GM04504 (cell line): ENCODE measurements at places on chromosomes 1 and 21.
A peak's percentile ranks its signal among the peaks of the same experiment; 100 is the strongest.

- no peak for DNase-seq
These were observed 7.3 kb upstream of the SEC16B start for GRCh38 chr1:177977141-177977540.

DNA sequence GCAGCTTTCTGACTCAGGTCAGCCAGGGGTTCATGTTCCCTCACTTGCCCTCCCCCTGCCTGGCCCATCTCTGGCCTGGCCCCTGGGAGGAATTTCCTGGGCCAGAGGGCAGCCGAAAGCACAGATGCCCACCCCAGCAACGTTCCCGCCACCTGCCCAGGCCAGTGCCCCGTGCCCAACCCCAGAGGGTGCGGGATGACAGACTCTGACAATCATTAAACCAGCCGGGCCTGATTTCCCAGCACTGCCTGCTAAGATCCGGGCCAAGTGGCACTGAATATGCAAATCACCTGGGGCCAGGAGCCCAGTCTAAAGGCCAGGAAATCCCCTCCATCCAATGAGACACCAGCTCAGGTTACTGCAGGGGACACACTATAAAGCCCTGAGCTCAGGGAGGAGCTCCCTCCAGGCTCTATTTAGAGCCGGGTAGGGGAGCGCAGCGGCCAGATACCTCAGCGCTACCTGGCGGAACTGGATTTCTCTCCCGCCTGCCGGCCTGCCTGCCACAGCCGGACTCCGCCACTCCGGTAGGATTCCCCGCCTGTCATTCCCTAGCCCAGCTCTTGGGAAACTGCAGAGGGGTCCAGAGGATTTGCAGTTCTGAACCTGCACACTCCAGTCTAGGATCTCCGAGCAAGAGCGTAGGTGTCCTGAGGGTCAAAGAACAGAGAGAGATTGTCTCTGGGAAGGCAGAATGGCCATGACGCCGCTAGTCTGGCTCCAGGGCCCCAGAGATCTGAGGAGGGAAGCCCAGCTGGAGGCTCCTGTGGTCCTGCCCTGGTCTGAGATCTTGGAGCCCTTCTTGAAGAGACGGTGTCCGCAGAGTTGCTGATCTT, at the start of gene ELF3:
Gene ELF3 (plus strand): TSS at position 408 of the 836 bp plus-strand sequence. CDS start 550 bp downstream, outside the sequence.
- DNase-seq = no peak

DNA sequence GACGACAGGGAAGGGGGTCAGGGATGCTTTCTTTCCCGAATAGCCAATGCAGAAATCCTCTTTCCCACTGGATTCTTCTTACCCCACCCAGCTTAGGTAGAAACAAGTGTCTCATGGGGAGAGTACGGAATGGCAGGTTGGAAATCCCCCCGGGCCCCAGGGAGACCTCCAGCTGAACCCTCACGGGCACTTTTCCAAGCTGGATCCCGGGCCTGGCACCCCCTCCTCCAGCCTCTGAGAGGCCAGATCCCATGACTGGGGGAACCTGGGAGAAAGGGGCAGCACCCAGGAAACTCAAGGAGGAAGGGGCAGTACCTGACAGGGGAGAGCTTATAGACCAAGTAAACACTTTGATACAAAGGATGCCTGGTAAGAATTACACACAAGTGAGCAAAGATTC, 1.3 kb downstream of the PKP1 start:
- no peak for DNase-seq

- no peak for DNase-seq
These were observed 4.3 kb downstream of the TSPAN2 start for GRCh38 chr1:115084902-115085511.

GRCh38 chr1:164664127-164664526, 105.1 kb downstream of the PBX1 start:
- DNase-seq = no peak

GRCh38 chr1:165958306-165958705, 130.9 kb downstream of the UCK2 start:
- no peak for DNase-seq

GRCh38 chr21:15192243-15192642, 127.4 kb upstream of the NRIP1 start:
- DNase-seq = no peak

DNA sequence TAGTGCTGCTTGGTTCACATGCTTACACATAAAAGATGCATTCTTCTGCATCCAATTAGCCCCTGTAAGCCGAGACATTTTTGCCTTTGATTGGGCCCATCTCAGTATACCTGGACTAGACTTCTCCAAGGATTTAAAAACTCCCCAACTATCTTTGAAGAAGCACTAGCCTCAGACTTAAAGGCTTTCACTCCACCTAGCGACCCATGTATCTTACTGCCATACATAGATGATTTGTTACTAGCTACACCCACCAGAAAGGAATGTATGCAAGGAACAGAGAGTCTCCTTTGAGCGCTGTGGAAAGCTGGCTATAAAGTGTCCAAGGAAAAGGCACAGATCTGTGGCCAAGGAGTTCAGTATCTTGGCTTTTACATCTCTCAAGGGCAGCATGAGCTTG, 91.7 kb downstream of the LIPI start:
- no peak for DNase-seq

DNA sequence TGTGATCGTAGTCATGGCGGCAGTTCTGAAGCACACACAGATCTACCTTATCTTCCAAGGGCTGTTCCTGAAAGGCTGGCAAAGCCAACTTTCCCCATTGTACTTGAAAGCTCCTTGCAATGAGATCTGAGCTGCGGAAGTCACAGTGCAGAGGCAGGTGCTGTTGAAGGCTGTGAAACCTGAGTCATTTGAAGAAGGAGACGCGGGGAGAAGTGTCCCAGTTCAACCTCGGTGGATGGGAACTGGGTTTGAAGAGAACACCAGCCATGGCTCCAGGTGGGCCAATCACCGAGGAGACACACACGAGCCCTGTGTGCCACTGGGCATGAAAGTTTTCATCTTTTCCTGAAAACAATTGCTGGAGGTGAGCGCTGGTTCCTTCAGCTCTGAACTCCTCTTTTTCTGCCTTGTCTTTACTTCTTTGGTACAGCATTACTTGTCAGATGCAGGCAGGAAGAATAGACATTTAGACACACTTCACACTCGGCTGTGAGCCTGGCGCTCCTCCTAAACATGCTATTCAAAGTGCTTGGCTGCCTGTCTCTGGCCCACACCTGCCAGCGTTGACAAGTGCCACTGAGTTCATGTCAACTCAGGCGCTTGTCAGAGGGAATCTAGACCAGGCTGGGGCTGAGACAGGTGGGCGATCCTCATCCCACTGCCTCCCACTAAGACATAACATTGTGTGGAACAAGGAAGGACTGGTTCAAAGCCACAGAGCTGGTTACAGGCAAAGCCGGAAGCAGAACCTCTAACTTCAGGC, 25.7 kb upstream of the PDE9A start:
- DNase-seq = no peak

GRCh38 chr1:27624467-27625178, 10.4 kb downstream of the FGR start:
- no peak for DNase-seq

GRCh38 chr1:29682171-29682918, 446.0 kb downstream of the PTPRU start:
- DNase-seq = no peak

GRCh38 chr1:201902198-201902597, 13.5 kb downstream of the SHISA4 start:
- DNase-seq = no peak

DNA sequence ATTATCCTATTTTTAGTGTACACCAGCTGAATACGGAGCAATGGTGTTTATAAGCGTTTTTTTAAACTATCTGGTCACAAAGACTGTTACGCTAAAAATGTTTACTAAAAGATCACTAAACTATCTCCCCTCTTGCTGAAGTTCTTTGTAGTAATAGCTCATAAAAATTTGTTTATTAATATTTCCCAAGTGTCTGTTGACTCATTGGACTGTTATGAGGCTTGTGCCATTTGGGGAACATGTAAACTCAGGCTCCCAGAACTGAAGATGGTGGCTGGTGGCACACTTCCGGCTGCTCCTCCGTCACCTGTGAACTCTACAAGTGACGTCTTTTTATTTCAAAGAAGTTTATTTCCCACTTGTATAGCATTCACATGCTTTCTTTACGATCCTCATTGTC, 46.3 kb downstream of the AIDA start:
- no peak for DNase-seq

GRCh38 chr1:183635099-183635605, 431 bp downstream of the ARPC5 start:
- no peak for DNase-seq

DNA sequence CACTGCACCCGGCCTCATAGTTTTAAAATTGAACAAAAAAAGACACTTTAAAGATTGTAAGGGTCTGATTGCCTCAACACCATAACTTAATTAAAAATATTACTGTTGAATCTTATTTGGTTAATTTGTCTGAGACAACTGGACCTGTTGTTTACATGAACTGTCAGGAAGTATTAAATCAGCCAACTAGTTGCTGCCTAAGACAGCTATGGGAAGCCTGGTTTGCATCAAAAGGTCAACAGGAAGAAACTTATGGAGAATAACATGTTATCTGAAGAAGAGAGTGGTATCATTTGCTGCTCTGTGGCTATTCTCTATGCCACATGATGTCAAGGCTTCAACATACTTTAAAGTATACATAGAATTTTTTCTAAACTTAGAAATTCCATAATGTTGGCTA, 853.5 kb upstream of the ADAMTS5 start:
- DNase-seq = no peak

GRCh38 chr1:151994956-151995355, 1.3 kb upstream of the S100A10 start:
- peak; percentile 99 for DNase-seq

GRCh38 chr1:42551180-42551579, 88.1 kb downstream of the CCDC30 start:
- no peak for DNase-seq

GRCh38 chr1:204072931-204073836, at the start of gene SOX13:
TSS of gene SOX13 (plus strand) at chr1:204073115. CDS start at chr1:204112916, 39,801 bp downstream.
- peak; percentile 73 for DNase-seq

- DNase-seq = no peak
These were observed 6.7 kb upstream of the MYOM3 start for GRCh38 chr1:24118410-24119242.

DNA sequence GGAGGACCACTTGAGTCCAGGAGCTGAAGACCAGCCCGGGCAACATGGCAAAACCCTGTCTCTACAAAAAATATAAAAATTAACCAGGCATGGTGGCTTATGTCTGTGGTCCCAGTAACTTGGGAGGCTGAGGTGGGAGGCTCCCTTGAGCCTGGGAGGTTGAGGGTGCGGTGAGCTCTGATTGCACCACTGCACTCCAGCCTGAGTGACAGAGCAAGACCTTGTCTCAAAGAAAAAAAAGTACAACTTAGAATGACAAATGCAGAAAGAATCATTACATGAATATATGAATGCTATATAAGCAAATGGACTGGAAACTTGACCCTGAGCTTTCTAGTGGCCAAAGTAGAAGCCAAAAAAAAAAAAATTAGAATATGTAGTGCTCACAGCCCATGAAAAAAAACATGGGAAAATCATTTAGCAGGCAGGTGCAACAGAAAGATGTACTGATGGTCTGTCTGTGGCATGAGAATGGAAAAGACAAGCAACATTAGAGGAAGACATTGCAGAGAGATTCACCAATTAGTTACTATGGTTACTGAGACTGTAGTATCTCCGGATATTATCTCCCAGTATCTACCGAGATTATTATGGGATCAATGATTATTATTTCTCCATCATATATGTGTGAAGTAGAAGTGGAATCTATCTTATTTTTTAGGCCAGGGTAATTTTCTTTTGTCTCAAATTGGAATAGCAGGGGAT, 19.2 kb downstream of the ELAPOR1 start:
- no peak for DNase-seq

DNA sequence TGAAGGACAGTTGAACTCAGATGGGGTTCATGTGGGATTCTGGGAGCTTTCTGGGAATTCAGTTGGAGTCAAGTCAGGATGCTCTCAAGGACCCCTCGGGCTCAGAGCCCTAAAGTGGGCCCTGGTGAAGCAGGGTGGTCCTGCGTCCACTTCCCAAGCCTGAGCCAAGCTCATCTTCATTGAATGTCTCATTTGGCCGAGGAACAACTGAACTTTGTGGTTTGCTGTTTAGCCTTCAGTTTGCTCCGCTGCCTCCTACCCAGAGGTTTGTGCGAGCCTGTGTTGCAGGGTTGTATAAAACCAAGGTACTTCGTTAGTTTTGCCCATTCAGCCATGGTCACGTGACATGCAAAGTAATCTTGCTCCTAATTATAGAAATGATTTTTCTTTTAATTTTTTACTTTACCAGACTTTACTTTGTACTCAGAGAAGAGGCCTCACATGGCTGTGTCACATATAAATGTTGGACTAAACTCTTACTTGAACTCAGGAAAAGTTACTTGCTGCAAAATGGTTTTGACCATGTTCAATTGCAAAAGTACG, 49.7 kb downstream of the B3GALT5 start:
- DNase-seq = no peak

DNA sequence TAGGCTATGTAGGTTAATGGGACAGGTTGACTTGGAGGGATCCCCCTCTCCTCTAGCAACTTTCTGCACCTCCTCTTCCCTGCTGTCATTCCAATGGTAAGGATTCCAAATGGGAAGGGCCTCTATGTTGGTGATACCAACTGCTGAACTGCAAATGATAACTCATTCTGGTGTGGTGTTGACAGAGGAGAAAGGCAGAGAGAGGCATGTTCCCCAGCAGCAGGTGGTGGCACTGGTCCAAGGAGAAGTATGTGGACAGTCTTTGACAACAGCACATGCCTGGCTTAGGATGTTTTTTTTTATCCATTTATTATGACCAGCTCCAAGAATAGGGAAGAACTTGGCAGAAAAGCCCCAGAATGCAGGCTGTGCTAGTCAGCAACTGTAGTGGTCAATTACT, 19.6 kb upstream of the SPAG17 start:
- DNase-seq = no peak

DNA sequence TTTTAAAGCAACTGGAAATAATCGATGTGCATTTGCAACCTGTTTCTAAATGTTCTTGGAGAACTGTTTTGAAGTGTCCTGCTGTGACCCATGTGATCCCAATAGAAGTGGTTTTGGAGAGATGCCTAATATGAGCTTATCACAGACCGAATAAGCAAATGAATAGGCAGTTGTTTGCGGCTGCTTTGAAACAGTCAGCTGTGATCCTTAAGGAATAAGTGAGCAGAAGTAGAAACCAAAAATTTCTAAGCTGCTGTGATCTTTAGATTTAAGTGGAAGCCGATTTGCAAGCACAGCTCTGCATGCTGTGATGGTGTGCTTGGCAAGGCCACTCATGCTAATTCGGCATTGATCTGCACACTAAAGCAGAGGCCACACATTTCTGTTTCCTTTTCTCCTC, 329.5 kb upstream of the DUSP10 start:
- no peak for DNase-seq

GRCh38 chr1:246784621-246785493, 60.6 kb downstream of the SCCPDH start:
- peak; percentile 29 for DNase-seq
